ENCODE measurements at places on chromosomes 16 and 17. TPM values are rescaled to one million over a fixed set of nuclear protein-coding genes. Genes with fewer than 3 reads are reported as not detected.
A peak's percentile ranks its signal among the peaks of the same experiment; 100 is the strongest.

Gene ENPP7
- total RNA-seq: 0.23 TPM

Gene TEKT1
- not detected for total RNA-seq

Gene SLC47A2
- not detected for total RNA-seq

DNA sequence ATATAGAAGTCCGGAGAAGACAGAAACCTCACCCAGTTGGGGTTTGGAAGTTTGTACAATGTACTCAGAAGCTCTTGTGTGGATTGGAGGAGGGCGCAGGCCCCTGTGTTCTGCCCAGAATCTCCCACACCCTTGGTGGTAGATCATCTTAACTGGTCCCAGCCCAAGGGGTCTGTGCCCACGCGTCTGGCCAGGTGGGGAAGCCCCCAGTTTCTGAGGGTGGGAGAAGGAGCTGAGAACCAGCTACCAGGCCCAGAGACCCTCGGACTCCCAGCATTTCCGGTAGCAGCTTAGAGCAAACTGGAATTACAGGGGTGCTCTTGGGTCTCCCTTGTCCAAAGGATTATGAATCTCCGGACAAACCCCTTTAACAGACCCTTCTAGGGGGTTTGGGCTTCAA lies 2.3 kb upstream of the PPP1R9B start:
- DNase-seq: no peak
- H3K27me3 ChIP-seq: no peaks in the 10 kb centered on the region
- H3K4me3 ChIP-seq: no peak overlapping the region
- peaks cover 30% of the 10 kb centered on the region for H3K4me1 ChIP-seq
- no peak overlapping the region for H3K27ac ChIP-seq

DNA sequence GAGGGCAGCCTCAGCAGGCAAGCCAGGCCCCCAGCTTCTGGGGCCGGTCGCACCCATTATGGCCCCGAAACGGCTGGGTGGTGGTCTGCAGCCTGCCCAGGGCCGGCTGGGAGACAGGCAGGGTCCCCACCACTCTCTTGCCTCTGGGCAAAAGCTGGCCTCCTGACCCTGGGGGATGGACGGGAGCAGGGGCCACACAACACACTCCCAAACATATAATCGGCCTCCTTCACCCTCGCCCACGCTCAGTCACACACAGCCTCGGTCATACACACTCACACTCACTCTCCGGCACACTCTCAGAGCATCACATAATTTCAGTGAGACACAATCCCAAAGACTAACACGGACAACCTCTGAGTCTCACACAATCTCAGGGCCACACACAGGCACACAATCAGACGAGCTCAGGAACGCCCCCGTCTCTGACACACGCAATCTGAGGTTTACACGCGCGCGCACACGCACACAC lies 589 bp downstream of the PEMT start:
- H3K4me1 ChIP-seq: peaks cover 22% of the 10 kb centered on the region
- H3K27ac ChIP-seq: peak overlapping the region; percentile 70
- H3K36me3 ChIP-seq: no peaks in the 10 kb centered on the region

- H3K27me3 ChIP-seq: peaks cover 8% of the 10 kb centered on the region
- H3K27ac ChIP-seq: no peak overlapping the region
- H3K4me1 ChIP-seq: peaks cover 77% of the 10 kb centered on the region
- peaks cover 36% of the 10 kb centered on the region for H3K36me3 ChIP-seq
Measured at GRCh38 chr16:81447383-81448101, 2.9 kb downstream of the CMIP start.

DNA sequence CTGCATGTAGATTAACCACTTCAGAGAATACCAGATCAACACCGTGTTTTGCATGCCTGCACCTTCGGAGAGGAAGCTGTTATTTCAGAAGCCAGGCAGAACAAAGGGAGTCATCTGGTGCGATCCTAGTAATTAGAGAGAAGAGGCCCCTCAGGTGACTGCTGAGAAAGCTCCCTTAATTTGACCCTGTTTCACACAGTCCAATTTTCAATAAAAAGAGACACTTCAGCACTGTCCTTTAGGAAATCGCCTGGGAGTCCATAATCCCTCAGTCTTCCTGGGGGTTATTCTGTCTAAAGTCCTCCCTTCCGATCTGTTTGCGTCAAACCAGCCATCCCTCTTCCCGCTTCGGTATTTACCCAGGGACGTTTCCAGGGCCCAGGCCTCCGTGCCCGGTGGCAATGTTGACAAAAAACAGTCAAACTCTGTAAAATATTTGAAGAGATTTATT lies 23.4 kb upstream of the TNRC6C start:
- H3K4me1 ChIP-seq: no peaks in the 10 kb centered on the region
- H3K27me3 ChIP-seq: peaks cover 30% of the 10 kb centered on the region
- H3K4me3 ChIP-seq: no peak overlapping the region
- H3K36me3 ChIP-seq: no peaks in the 10 kb centered on the region
- H3K27ac ChIP-seq: no peak overlapping the region

DNA sequence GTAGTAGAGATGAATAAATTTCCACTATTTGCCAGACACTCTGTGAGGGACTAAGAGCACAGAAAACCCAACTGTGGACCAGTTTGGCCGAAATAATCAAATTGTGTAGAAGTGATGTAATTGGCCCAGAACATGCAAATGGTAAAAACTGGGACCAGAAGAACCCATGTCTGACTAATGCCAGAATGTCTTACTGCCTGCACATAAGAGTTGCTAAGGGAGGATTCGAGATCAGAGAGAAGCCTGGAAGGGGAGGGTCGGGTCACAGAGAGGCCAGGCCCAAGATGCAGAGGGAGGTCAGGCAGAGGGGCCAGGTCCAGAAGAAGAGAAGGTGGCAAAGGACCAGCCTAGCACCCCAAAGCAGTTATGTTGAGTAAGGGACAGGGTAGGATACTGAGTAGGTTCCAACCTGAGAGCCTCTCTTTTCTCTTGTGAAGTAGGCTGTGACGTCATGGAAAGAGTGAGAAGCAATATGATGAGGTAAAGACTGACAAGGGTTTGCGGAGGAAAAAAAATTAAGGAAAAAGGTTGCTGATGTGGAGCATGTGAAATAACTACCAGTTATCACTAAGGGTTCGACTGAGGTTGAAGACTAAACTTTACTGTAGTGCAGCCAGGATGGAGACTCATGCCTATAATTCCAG lies 53.2 kb downstream of the SKAP1 start:
- H3K27me3 ChIP-seq: no peaks in the 10 kb centered on the region
- no peak overlapping the region for H3K27ac ChIP-seq
- DNase-seq: no peak

GRCh38 chr17:55174133-55174532 lies 90.6 kb upstream of the HLF start:
- no peaks in the 10 kb centered on the region for H3K36me3 ChIP-seq
- H3K27ac ChIP-seq: no peak overlapping the region
- no peak overlapping the region for H3K4me3 ChIP-seq
- H3K27me3 ChIP-seq: no peaks in the 10 kb centered on the region
